Suppressor macrophage treated with lipopolysaccharide for 1 hour (primary cell): ENCODE measurements at places on chromosomes 3 and 15.

DNA sequence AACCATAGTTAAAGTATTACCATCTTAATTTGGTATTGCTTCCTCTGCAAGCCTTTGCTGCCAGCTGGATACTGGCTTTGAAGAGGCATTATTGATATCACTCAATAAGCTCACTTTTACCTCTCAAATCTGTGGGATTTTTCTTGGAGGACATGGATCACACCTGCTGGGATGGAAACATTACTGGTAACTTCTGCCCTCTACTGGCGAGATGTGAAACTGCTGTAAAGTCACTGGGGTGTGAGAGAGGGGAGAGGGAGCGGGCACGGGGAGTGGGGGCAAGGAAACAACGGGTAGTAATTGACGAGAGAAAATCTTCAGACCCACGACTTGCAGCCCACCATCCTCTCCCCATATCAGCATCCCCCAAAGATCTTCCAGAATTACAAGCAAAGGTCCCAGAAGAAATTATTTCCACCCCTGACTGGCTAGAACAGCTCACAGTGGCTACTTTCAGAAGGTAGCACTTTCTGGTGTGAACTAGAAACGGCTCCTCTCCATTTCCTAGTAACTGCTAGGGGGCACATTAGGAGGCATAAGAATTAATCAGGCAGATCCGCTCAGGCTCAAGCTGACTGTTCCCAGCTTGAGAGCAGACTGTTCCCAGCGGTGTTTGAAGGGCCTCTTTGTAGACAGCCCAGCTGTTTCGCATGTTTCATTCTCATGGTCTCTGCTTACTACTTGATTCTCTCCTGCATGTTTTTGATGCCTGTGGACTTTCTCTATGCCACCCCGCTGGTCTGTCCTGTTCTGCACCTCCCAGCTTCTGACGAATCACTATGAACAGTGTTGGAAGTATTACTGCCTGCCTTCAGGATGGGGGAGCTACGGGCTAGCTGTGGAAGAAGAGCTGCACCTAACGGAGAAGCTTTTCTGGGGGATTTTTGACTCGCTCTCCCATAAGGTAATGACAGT, 230.4 kb upstream of the CHRM5 start:
- peak; percentile 50 for DNase-seq

GRCh38 chr15:52749258-52749657, 40.9 kb downstream of the ONECUT1 start:
- peak; percentile 36 for DNase-seq

GRCh38 chr3:140023616-140024530, 88.9 kb downstream of the CLSTN2 start:
- DNase-seq, result no peak

GRCh38 chr3:37773911-37774310, 87.8 kb upstream of the CTDSPL start:
- DNase-seq, result peak; percentile 51

GRCh38 chr3:6861625-6862000, 698 bp downstream of the GRM7 start:
- no peak for DNase-seq

- DNase-seq, result no peak
Observed at GRCh38 chr3:195777975-195778374, 33.8 kb downstream of the MUC4 start.

DNA sequence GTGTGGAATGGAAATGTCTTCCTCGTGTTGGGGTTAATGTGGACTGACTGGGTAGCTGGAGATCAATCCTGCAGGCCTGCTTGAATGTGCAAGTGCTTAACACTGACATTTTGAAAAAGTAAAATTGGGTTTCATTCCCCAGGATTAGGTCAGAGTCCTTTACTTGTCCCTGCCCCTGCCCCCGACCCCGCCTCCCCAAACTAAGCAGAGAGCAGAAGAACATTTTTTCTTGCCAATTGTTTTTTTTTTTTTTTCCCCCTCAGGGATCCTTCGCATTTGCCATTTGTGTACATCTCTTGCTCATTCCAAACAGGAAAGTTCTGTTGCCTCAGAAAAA, 147.0 kb upstream of the NR2F2 start:
- DNase-seq, result no peak

DNA sequence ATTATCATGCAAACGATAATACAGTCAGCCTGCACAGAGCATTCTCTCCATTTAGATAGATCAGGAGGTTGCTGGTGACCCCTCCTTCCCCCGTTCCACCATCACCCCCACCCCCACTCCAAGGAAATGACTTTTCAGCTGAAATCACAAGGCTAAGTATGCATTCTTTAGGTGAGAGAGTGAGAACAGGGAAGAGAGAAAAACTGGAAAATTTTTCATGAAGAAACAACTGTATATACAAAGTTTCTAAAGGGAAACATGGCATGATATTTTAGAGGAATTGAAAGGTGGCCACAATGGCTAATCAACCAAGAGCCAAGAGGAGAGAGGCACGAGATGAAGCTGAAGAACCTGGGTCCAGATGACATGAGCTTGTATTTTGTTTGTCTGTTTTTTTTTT, 22.2 kb downstream of the BCL2A1 start:
- DNase-seq, result peak; percentile 42

GRCh38 chr15:88106074-88106473, 150.5 kb downstream of the NTRK3 start:
- no peak for DNase-seq

- no peak for DNase-seq
Observed at GRCh38 chr3:115186351-115187148, 39.5 kb upstream of the ZBTB20 start.

- no peak for DNase-seq
Observed at GRCh38 chr3:37891227-37891626, 29.5 kb downstream of the CTDSPL start.

GRCh38 chr3:127096256-127097071, 96.5 kb upstream of the PRR23E start:
- no peak for DNase-seq

DNA sequence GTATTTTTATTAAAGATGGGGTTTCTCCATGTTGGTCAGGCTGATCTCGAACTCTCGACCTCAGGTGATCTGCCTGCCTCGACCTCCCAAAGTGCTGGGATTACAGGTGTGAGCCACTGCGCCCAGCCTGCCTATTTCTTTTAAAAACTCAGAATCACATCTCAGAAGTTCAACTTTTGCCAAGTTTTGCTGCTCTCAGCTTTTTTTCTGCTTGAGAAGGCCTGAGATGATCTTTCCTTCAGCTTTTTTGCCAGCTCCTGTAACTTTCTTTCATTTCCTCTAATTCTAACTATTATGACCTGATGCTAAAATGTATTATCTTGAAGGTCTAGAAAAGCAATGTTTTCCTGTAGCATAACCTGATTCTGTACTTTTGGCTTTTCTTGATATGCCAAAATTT, 9.6 kb upstream of the EHHADH start:
- DNase-seq, result no peak

DNA sequence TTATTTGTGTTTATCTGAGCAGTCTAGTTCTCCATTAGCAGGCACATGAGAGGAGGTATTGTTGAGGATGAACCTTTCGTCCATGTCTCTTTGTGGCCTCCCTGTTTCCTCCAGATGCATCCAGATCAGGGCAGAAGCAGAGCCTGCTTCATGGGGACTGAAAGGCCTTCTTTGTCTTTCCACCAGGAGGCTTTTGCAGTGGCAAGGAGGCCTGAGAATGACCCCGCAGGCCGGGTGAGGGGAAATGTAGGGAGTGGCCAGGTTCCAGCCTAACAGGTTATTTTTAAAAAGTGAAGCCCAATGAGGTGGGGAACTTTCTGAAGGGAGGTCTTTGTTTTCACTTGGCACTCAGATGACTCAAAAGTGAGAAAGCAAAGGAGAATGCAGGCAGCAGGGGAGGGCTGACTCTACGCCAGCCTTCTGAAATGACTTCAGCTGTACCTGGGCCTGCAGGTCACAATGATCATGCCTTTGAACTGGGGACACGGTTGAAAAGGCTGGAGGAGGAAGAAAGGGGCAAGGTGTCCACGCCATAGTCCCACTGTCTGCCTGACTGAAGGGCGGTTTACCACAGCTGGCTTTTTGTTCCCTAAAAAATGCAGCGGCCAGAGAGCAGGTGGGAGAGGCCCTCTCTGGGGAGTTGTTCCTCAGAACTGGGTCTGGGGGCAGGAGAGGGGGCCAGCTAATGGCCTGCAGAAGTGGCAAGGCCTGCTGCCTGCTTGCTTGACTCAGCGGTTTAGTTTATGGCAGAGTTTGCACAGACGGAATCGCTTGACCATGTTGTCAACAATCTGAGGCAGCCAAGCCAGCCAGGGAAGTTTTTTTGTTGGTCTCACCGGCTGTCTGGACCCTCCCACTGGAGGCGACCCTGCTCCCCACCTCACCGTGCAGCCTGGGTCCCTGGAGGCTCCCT, 28.7 kb downstream of the CMTM7 start:
- DNase-seq, result peak; percentile 24

- DNase-seq, result peak; percentile 43
Observed at GRCh38 chr15:85722374-85723152, 72.2 kb downstream of the KLHL25 start.

DNA sequence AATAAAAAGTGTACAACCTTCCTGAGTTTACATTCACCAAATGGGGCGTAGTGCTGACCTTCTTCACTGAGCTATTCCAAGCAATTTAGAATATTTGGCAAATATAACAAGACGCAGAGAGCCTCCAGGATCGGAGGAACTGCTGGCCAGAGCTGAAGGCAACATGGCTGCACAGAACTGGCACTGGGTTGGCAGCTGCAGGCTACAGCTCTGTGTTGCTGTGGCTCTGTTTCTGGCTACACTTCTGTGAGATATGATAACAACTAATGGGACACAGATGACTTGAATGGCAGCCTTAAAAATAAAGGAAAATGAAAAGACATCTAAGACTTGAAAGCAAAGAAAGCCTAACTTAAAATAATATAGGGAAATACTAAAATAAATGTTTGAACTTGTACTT, 10.8 kb upstream of the SLC6A20 start:
- no peak for DNase-seq

DNA sequence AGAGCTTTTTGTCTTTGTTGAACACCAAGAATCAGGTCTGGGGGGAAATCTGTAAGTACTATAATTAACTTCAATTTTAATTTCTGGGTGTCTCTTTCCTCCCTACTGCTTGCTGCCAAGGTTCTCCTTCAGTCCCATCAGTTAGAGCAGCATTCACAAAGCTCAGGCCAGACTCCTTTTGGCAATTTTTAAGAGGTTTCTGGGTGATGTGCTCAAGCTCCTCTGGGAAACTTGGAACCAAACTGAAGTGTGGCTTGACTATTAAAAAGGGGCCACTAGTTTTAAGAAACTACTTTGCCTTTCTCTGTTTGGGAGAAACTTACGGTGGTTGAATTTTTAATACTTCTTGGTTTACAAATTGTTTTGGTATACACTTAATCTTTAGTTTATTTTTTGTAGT, 227.7 kb upstream of the SOX2 start:
- DNase-seq, result no peak

DNA sequence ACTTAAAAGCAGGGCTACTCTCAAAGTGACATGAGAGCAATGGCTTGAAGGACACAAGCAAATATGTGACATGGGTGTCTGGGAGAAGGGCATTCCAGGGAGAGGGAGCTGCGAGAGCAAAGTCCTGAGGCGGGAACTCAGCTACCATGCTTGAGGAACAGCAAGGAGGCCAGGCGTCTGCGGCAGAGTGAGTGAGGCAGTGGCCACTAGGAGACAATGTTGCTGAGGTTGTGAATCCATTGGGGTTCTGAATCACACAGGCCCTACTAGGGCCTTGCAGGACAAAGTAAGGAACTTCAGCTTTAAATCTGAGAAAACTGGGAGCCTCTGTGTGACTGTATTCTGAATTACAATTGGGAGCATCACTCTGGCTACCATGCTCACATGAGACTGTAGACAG, 94.1 kb upstream of the PRICKLE2 start:
- no peak for DNase-seq

- DNase-seq, result no peak
Observed at GRCh38 chr3:63878394-63879060, 14.9 kb downstream of the ATXN7 start.

DNA sequence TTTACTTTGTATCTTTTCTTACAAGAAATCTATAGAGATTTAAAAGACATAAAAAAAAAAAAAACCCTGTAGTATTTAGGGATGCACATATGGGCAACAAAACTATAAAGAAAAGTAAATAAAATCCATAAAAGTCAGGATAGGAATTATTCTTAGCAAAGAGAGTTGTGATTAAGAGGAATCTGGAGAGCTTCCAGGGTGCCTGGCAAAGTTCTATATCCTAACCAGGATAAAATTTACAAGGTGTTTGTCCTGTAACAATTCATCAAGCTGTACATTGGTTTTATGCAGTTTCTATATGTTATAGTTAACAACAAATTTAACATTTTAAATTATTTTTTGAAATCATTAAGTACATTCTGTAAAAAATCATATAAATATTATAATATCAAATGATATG, 7.9 kb downstream of the SECISBP2L start:
- no peak for DNase-seq

DNA sequence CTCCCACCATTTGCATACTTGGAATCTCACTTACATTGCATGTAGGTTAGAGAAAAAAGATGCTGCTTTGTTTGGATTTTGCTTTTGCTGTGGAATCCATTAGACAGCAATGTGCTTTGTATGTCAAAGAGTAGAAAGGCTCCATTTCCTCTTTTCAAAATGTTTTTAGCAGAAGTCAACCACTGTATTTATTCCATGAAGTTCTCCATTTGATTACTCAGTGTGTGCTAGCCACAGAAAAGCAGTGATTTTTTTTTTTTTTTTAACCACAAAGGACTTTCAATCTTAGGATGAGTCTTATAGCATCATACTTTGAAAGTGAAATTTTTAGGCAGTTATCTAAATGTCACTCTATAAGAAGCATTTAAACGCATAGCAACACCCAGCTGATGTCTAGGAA, 285.0 kb upstream of the ADAMTS9 start:
- no peak for DNase-seq
